Stimulated activated CD4-positive, alpha-beta T cell treated with anti-CD3 and anti-CD28 coated beads, Interleukin-4, amount 100 ng/mL, for 48 hours (primary cell): ENCODE measurements at places on chromosomes 3 and 15.

GRCh38 chr15:39539466-39539865 lies 41.4 kb upstream of the THBS1 start:
- no peak for DNase-seq

DNA sequence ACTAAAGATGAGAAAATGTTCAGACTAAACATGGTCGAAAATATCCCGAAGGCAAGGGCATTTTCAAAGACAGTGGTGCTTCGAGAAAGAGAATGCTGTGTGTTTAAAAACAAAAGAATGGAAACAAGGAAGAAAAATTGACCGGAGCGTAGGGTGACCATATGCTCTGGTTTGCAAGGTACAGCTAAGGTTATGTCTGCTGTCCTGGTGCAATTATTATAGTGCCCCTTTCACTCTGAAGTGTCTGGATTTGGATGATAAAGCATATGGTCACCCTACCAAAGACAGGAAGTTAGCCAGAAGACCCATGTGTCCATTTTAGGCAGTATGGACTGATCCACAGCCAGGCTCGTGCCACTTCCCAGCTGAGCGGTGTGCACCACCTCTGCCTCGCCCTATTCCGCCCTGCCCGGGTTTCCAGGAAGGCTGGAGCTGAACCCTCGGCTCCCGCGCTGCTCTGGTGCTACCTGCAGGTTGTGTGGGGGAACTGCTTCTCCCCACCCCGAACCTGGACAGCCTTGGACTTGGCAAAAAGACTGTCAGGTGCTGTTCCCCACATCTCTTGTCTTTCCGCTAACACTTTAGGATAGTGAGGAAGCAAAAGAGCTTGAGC lies 25.2 kb downstream of the GOLGA6D start:
- DNase-seq: peak; percentile 17

- no peak for DNase-seq
Measured at GRCh38 chr3:166405465-166405864, 568.2 kb upstream of the BCHE start.

DNA sequence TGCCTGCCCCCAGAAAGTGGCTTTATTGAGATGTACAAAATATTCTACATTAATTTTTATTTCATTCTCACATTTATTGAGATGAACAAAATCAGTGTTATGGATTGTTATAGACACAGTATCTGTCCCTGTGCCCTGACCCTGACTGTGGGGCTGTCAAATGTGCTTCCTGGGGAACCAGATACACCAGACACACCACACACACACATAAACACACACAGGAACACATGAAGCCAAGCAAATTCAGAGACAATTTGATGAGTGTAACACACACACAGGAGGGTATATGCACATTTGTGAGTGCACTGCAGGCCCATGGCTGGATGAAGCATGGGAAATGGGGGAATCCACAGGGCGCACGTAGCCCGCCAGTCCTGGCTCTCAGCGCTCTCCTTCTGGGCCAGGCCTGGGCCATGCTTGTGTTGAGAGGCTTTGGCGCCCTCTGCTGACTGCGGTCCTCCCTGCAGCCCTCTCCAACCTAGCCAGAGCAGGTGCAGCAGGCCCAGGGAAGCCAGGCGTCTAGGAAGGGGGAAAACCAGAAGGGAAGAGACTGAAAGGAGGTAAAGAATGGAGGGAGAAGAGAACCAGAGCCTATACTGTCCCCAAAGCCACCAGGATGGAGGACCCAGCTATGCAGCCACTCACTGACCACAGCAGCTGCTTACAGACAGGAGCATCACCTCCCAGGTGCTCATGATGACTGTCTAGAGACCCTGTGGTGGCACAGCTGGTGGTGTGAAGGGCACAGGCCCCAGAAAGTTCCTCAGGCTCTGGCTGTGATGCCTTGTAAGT lies 18.0 kb upstream of the LOXL1 start:
- DNase-seq: peak; percentile 71

- no peak for DNase-seq
Measured at GRCh38 chr3:18224426-18224825, 200.7 kb downstream of the SATB1 start.

DNA sequence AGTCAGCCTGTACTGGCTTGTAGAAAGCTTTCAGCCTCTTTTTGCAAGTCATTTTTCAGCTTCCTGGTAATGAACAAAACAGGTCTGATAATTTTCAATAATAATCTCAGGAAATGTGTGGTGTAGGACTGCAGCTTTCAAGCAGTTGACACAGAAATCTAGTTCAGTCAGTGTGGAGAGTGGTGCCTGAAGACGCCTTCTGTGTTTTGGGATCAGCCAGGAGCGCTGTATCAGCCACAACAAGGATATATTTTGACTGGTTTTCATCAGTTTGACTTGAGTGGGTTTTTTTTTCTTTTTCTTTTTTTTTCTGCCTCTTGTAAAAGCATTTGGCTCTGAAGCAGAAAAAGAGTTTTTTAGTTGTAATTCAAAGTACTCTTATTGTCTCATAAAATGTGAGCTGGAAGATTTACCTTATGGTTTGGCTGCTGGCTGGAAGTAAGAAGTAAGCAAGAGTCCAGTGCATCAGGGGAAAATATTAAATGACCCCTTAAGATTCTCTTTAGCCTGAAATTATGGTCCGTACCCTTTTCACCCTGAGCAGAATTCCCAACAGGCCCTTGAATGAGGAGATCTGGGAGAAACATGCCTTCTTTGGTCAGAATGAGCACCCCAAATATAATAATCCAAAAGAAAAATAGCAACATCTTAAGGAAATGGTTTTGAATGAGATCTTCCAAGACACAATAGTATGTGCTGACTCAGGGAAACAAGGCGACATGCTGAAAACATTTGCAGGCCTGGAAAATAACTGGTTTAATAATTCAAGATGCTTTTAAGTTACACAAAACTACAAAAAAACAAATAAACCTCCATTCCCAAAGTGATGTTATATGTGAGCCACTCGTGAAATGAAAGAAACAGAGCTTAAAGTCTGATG lies 332.7 kb upstream of the ADAMTS9 start:
- no peak for DNase-seq

GRCh38 chr3:42290966-42291714 lies 25.2 kb upstream of the CCK start:
- DNase-seq: no peak

DNA sequence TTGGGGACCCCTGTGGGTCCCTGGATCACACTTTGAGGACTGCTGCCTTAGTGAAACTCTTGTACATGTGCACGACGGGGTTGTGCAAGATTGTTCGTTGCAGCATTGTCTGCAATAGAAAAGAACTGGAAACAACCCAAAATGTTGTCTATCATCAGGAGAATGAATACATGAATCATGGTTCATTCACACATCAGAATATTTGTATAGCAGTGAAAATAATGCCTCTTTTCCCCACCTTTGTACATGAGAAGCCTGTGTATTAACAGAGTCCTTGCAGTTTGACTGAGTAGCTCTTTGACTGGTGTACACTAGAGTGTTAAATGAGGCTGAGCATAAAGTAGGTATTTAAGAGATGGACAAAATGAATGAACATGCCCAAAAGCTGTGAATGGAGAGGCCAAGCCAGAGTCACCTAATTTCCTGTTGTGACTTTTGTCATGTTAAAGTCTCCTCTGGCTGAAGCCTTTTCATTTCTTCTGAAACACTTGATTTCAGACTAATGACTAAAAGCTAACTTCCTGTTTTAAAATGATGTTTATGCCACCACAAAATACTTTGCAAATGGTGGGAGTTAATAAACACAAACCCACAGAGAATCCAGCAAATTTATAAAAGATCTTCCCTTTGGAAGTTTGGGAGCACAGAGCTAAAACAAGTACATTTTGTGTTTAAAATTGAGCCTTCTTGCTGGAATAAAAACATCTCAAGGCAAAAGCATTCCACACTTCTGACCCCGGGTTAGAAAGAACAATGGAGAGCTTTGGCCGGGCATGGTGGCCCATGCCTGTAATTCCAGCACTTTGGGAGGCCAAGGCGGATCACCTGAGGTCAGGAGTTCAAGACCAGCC lies 20.6 kb upstream of the USP3 start:
- no peak for DNase-seq
